ENCODE measurements at places on chromosomes 7 and 10.

- no peak for DNase-seq
Observed at GRCh38 chr7:13057462-13058200, 370.2 kb downstream of the ARL4A start.

GRCh38 chr7:121503039-121503438 is 106.9 kb upstream of the FAM3C start:
- DNase-seq, result no peak

- no peak for DNase-seq
Observed at GRCh38 chr10:75209086-75209920, 1.3 kb upstream of the VDAC2 start.

- DNase-seq, result no peak
Observed at GRCh38 chr10:3684891-3685290, 100.1 kb downstream of the KLF6 start.

DNA sequence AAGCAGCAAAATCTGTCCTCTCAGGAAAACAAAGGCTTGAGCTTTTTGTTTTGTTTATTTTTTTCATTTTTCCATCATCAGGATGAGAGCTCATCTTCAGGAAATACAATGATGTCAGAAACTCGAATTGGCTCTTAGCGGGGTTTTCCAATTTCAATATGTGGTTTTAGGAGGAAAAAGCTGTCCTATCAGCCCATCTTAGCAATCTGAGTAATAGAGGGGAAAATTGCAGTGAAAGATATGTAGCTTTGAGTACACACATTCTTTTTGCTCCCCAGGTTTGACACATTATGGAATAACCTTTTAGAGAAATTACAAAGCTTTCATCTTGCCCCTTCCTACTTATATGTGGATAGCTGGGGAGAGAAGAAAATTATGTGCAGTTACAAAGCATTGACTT is 113.6 kb upstream of the MYO3A start:
- DNase-seq, result no peak

DNA sequence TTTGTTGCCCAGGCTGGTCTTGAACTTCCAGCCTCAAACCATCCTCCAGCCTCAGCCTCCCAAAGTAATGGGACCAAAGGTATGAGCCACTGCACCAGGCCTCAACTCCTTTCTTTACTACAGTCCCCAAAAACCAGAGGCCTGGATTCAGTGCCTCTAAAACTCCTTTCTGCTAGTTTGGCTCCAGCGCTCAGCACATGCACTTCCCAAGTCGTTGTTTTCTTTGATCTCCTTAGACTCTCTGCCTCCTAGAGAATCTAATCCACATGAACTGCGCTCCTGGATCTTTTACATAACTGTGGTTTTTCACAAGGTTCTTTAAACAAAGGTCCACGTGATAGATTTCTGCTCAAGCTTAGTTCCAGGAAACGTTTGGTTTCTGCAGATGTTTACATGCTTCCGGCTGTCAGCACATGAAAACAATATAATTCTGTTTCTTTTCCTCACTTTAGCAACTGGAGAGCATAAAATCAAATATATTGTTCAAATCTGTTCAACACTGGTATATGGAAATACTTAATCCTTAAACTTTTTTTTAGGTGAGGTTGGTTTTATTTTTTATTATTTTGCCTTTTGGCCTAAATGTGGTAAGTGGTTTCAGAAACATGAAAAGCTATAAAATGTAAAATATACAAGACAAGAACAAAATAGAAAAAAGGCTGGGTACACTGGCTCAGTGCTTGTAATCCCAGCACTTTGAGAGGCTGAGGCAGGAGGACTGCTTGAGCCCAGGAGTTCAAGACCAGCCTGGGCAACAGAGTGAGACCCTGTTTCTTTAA is 270.5 kb upstream of the MKLN1 start:
- DNase-seq, result no peak

DNA sequence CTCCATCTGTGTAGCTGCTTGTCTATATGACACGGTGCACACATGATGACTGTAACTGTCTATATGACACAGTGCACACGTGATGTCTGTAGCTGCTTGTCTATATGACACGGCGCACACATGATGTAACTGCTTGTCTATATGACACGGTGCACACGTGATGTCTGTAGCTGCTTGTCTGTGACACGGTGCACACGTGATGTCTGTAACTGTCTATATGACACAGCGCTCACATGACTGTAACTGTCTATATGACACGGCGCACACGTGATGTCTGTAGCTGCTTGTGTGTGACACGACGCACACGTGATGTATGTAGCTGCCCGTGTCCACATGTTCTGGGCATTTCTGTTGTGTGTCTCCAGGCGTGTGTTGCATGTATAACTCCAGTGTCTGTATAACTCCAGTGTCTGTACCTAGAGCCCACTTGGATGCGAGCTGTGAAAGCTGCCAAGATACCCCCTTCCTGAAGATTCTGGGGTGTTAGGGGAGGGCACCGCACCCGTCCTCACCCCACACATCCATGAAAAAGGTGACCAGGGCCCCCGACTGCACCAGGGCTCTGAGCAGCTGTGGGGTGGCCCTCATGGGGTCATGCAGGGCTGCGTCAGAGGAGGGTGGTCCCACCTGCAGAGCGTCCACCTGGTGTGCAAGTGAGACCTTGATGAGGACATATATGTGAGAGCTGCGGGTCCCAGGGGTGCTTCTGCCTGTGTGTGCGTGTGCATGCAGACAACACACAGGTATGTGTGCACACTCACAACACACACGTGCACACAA is 137.9 kb downstream of the ELFN1 start:
- no peak for DNase-seq

GRCh38 chr10:22228943-22229801 is 11.4 kb upstream of the EBLN1 start:
- peak; percentile 95 for DNase-seq

DNA sequence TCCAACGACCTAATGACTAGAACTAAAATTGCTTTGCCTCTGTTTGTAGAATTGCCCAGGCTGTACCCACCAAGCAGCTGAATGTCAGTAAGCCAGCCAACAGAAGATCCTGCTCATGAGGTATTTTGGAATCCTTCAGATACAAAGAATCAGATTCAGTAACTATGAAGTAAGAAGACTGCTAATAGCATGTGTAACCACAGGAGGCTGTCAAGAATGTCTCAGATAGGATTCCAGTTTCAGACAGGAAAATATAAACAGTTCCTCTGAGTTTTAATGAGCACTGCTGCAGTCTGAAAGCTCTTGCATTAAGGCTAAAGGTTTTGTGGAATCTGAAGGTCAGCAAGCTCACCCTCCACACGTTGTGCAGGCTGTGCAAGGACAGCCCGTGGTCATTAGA is 112.6 kb upstream of the ADAM12 start:
- peak; percentile 55 for DNase-seq

DNA sequence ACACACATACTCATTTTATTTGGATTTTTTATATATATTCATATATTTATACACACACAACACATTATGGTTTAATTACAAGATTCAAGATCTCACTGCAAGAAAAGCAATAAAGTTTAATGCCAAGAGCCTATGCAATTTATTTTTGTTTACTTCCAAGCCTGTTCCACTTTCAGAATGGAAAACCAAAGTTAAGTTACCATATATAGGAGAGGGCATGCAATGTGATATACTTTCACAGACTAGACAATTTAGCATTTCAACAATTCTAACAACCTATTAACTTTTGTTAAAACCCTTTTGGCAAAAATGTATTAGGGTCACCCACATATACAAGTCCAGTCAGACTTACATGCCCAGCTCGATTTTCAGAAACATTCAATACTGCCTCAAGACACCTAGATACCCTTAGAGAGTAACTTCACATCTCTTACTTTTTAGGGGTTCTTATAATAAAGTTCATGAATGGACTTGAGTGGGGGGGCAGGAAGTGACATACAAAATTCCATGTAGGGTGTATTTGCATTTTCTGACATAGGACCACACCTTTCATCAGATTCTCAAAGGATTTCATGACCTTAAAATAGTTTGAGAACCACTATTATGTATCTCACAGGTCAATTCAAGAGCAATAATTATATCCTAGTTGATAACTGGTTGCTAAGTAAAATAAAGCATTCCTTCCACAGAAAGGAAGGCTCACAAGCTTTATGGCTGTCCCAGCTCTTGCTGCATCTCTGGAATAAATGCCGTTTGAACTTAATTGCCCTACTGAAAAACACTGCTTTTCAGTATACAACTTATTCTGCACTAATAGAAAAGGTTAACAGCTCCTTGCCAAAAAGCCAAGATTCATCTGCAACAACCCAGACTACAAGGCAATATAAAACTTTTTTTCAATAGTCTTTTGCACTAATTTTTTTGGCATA is 2.5 kb downstream of the P4HA1 start:
- DNase-seq, result peak; percentile 9

GRCh38 chr7:96598421-96598820 is 111.2 kb downstream of the SEM1 start:
- DNase-seq, result no peak

- DNase-seq, result no peak
Observed at GRCh38 chr7:47356261-47356660, 225.7 kb downstream of the TNS3 start.

GRCh38 chr7:73703757-73704639 is 15.5 kb downstream of the STX1A start:
- DNase-seq, result peak; percentile 70

GRCh38 chr7:117193564-117193963 is 129.3 kb downstream of the WNT2 start:
- DNase-seq, result peak; percentile 42

DNA sequence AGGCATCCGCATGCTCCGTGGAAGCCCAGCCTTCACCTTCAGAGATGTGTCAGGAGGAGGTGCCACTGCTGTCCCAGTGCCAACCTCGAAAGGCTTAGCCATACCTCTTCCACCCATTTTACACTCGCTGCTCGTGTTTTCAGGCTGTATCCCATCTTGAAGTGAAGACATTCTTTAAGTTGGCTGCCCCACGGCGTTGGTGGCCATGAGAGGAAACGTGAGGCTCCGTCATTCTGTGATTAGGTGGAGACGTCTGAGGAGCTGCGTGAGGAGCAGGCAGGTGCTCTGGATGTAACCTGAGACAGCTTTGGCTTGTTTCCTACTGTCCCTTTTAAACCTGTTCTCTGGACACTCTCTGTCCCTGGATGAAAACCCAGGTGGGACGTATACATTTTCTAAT is 159.9 kb upstream of the RNF32 start:
- no peak for DNase-seq

DNA sequence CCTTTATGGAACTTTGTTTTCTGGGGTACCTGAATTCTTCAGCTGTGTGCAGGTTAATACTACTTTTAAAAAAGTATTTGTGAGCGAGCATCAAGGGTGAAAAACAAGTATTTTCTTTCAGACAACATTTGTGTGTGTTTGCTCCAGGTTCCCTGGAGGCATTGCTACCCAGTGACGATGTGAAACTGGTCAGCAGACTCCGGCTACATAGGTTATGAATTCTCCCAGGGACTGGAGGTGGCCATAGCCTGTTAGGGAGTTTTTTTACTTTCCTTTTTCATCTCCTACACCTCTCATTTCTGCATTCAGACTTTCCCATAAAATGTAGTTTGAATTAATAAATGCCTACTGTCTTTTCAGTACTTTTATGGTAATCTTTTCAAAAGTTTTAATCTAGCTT is 7.6 kb downstream of the AKR1D1 start:
- DNase-seq, result no peak

DNA sequence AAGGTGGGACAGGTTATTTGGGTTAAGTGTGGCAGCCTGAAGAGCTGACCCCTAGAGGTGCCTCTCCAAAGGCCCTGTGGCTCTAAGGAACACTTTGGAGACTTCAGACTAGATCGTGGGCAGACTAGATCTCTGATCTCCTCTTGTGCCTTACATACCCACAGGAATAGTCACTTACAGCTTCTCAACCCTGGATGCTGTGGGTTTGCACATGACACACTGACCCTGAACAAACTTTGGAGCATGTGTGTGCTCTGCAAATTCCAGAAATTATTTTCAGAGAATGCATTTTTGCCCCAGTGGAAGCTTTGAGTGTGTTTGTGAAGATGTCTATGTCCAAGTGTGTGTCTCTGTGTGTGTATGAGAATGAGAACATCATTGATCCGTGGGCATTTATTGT is 119.6 kb downstream of the EMX2 start:
- peak; percentile 62 for DNase-seq

- no peak for DNase-seq
Observed at GRCh38 chr7:88546808-88547207, 212.7 kb upstream of the ZNF804B start.

DNA sequence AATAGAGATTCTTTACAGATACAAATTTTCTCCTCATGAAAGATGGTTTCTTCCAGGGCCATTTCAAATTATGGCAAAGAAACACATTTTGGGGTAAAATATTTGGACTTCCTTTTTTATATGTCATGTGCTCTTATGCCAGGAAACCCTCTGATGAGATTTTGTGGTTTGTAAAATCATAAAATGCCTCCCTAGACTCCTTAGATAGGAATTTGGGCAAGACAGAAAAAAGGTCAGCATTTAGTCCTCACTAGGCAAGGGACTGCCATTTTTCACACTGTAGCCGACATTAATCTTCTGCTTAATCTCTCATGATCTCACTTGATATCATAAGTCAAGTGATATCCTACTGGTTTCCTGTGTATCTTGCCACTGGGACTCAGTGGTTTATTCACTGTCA is 286.4 kb downstream of the ARHGAP12 start:
- no peak for DNase-seq

GRCh38 chr10:13787015-13787421 is 200.3 kb downstream of the PRPF18 start:
- no peak for DNase-seq

DNA sequence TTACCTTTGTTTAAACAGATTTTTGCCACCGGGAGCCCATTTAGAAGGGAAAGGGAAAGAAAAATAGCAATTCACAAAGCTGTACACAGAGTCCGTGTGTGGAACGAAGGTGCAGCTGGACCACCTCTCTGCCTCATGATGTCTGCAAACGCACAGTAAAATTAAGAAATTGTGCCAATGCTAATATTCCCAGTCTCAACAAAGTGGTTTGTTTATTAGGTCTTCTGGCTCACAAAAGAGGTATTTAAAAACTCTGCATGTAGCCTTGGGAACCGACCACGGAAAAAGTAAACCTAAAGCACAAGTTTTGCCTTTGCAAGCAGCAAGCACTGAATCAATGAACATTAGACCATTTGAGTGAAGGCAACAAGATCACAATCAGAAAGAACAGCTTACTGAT is 57.7 kb downstream of the CREB3L2 start:
- no peak for DNase-seq

DNA sequence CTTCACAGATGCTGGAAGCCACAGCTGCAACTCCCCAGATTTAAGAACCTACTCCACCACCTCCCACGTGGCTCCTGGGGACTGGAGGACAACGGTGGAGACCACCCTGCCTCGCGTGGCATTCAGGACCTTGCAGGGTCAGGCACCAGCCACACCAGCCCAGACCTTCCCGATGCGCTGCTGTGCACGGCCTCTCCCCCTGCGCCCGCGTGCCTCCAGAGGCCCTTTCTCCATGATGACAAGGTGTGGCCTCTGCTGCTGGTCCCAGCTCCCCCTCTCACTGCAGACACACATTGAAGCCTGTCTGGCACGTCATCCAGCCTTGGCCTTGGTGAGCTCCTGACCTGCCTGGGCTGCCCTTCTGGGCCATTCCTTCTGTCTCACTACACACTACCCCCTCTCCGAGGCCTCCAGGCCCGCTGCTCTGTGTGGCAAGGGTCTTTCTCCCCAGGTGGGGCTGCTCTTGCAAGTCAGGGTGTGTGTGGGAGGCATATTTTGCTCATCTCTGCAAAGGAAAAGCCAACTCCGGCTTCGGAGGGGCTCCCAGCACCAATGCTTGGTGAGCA is 254.8 kb downstream of the MAD1L1 start:
- DNase-seq, result no peak
